ENCODE measurements at places on chromosomes 7 and 10.

- no peak for DNase-seq
These were observed 298.6 kb downstream of the EXOC4 start for GRCh38 chr7:133551466-133551865.

DNA sequence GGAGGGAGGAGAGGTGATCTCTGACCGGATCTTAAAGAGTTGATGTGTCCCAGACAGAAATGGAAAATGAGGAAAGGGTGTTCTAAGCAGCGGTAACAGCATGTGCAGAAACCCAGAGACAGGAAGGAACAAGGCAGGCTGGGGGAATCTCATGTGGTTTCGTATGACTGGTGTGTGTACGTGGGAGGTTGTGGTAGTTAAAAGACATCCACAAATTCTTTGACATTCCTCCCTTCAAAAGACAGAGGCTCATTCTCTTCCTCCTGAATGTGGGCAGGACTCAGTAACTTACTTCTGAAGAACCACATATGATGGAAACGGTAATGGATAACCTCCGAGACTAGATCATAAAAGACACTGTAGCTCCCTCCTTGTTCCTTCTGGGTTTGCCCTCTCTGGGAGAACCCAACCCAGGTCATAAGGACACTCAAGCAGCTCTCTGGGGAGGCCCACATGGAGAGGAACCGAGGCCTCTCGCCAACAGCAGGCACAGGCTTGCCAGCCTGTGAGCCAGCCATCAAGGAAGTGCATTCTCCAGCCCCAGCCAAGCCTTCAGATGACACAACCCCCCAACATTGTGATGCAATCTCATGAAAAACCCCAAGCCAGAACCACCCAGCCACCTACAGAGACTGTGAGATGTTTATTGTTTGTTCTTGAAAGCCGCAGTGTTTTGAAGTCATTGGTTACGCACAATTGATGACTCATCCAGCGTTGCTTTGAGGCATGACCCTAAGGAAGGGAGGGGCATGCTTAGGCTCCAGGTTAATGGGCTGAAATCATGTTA lies 116.0 kb downstream of the SLIT1 start:
- peak; percentile 55 for DNase-seq

- no peak for DNase-seq
These were observed 78.3 kb upstream of the TMEM72 start for GRCh38 chr10:44832595-44833390.

GRCh38 chr10:30553626-30554439 lies 75.7 kb downstream of the LYZL2 start:
- peak; percentile 71 for DNase-seq

- DNase-seq: peak; percentile 66
These were observed 28.1 kb upstream of the PLXDC2 start for GRCh38 chr10:19788075-19788686.

GRCh38 chr10:8079126-8079525 lies 24.6 kb downstream of the GATA3 start:
- DNase-seq: no peak

DNA sequence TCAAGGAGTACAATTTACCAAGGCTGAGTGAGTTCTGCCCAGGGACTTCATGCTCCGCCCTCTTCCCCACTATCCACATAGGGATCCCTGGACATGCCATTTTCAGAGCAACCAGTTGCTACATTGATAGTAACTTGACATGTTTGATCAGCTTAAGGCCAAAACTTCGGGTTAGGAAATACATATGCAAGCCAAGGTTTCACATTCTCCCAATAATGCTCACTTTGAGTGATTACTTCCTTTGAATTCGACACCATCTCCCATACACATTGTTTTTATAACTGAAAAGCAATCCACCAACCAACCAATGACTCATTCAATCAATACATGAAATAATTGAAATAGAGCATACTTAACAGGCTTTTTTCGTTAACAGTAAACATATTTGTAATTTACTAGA lies 137.9 kb downstream of the GLI3 start:
- DNase-seq: no peak

DNA sequence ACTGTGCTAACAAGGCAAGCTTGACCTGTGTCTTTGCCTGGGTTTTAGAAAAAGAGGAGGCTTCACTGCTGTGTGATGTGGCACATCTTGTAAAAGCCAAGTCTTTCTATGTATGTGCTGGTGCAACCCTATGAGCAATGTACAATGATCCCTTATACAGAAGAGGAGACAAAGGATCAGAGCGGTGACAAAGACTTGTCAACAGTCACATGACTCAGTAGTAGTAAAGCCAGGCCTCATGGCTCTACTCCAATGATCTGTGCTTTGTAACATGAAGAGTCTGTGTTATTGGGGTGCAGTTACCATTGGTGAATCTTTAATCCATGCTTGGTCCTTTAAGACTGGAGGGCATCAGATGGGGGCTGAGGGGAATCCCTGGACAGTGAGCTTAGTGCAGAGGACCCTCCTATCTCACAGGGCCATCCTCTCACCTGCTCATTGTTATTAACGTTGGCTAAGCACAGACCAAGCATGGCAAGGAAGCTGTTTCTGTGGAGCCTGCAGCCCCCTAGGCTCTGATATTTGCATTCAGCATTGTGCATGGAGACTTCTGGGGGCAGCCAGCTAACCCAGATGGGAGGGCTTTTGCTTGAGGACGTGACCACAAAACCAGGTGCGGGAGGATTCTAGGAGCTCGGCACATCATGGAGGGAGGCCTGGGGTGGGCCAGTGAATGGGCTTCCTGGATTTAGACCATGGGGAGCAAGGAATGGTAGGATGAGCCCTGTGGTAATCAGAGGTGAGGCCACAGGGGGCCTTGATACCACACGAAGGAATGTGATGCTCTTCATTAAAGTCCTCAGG lies 308.8 kb upstream of the ZNF32 start:
- no peak for DNase-seq

DNA sequence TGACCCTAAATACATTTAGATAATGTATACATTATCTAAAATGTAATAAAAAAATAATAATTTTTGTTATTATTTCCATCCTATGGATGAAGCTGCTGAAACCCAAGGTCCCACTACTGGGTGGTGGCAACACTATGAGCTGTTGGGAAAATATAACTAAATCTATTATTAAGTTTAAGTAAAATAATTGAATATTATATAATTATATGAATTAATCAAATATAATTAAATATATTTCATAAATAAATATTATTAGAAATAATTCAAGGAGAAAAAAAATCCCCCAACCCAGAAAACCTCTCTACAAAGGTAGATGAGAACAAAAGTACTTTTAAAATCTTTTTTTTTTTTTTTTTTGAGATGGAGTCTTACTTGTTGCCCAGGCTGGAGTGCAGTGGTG lies 7.9 kb downstream of the PRSS58 start:
- no peak for DNase-seq

- no peak for DNase-seq
These were observed 49.2 kb upstream of the SHH start for GRCh38 chr7:155861480-155861868.

GRCh38 chr7:47039904-47040303 lies 542.0 kb downstream of the TNS3 start:
- no peak for DNase-seq

GRCh38 chr7:26179826-26180497 lies 20.6 kb downstream of the HNRNPA2B1 start:
- no peak for DNase-seq

DNA sequence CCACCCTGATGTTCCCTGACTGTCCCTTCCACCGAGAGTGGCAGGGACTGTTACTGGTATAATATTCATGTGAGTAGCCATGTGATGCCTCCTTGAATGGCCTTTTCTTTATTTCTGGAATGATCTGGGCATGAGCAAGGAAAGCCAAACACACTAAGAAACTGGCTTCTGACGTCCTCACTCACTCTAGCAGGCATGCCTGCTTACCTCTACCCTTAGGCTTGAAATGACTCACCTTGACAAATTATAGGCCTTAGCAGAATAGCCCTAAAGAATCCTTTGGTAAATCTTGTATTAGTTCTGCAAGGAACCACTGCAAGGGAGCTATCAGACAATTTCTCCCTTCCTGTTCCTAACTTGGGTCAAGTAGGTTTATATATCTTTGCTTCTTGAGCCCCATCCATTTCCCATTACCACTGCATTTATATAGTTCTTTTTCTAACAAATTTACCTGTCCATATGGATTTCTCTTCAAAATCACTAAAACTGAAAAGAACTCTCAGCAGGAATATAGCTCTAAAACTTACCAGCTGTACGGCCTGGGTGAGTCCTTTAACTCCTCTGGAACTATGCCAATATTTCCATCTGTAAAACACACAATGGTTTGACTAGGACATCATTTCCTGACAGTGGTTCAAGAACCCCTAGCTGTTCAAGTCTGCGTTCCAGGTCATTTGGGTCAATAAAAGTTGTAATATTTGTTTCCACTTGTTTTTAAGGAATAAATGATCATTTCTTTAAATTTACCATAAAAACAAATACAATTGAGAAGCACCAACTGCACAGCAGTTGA lies 13.0 kb upstream of the NDUFA5 start:
- DNase-seq: no peak

GRCh38 chr7:4077980-4078379 lies 604.1 kb upstream of the FOXK1 start:
- DNase-seq: no peak

DNA sequence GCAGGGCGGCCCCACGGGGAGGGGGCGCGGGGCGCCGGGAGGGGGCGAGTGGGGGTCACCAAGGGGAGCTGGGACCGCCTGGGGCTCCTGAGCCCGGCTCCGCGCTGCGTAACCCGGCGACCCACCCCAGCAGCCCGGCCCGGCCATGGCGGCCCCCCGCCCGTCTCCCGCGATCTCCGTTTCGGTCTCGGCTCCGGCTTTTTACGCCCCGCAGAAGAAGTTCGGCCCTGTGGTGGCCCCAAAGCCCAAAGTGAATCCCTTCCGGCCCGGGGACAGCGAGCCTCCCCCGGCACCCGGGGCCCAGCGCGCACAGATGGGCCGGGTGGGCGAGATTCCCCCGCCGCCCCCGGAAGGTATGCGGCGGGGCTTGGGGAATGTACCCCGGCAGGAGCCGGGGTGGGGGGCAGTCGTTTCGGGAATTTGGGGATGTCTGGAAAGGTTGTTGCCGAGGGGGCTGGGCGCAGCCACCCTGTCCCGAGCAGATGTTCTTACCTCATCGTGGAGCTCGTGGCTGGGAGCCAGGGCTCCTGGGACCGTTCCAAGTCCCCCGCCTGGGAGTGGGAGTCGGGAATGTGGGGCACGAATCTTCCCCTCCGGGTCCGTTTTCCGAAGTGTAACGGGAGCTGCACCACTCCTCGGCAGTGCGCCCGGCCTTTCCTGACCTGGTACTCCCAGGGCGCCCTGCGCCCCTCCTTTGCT lies 431 bp downstream of the ZYX start:
- peak; percentile 11 for DNase-seq

DNA sequence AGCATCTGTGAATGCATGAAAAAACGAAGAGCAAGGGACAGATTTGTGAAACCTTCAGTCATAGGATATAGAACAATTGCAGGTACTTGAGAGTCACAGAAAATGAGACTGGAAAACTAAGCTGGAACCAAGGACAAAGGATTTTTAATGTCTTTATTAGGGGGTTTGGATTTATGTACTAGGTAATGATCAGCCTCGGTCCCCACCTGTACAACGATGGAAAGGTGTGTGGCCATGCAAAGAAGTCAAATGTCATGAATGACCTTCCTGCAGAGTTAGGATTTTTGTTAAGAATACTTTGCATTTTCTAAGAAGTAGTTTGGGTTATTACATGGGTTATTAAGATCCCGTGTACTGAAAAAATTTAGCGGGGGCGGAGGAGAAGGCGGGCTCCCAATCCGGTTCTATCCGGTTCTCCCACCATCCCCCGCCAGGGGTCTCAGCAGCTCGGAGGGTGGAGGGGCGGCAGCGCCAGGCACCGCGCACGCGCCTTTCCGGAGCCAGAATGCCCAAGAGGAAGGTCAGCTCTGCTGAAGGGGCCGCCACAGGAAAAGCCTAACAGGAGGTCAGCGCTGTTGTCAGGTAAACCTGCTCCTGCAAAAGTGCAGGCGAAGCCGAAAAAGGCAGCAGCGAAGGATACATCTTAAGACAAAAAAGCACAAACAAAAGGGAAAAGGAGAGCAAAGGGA lies 327.5 kb upstream of the PLXDC2 start:
- DNase-seq: peak; percentile 3

- DNase-seq: no peak
These were observed 628.3 kb upstream of the IGFBP3 start for GRCh38 chr7:46549347-46549746.

- no peak for DNase-seq
These were observed 1.8 kb downstream of the PFKFB3 start for GRCh38 chr10:6204341-6205191.

- no peak for DNase-seq
These were observed 70.9 kb upstream of the CTBP2 start for GRCh38 chr10:125231116-125231812.

GRCh38 chr10:17219024-17219423 lies 9.0 kb upstream of the VIM start:
- DNase-seq: no peak

DNA sequence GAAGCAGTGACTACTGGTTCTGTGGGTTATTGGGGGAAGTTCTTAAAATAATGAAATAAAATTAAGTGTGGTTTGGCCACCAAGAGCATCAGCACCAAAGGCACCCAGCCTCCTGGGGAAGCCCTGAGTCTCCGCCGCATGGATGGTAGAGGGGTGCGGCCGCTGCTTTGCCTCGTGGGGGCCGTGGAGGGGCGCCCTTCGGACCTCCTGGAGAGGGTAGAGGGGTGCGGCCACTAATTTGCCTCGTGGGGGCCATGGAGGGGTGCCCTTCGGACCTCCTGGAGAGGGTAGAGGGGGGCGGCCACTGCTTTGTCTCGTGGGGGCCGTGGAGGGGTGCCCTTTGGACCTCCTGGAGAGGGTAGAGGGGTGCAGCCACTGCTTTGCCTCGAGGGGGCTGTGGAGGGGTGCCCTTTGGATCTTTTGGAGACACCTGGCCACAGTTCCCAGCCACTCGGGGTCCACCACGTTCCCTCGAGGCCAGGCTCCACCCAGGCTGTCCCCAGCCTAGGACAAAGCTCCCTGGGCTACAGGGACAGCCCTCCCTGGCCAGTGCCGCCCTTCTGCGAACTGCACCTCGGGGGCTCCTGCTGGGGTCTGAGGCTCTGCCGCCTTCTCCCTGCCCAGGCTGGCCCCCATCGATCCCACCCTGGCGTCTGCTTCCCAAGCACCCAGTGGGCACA lies 535.1 kb downstream of the PTPRN2 start:
- no peak for DNase-seq

- no peak for DNase-seq
These were observed 27.2 kb downstream of the ST8SIA6 start for GRCh38 chr10:17427201-17427600.

DNA sequence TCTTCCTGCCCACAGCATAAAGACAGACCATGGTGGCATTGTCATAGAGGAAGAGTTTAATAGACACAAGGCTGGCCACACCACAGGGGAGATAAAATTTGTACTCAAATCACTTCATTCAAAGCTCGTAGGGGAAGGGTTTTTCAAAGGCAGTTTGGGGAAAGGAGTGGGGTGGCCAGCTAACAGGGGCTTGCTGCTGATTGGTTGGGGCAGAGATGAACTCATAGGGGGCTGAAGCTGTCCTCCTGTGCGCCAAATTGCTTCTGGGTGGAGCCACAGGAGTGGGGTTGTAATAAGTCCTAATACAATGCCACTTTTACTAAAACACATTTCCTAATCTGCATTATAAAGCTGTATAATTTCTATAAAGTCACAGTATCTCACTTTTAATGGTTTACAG lies 22.5 kb downstream of the PDZD8 start:
- no peak for DNase-seq

Data from inflammatory macrophage (primary cell).